ENCODE measurements at places on chromosomes 4 and X.

DNA sequence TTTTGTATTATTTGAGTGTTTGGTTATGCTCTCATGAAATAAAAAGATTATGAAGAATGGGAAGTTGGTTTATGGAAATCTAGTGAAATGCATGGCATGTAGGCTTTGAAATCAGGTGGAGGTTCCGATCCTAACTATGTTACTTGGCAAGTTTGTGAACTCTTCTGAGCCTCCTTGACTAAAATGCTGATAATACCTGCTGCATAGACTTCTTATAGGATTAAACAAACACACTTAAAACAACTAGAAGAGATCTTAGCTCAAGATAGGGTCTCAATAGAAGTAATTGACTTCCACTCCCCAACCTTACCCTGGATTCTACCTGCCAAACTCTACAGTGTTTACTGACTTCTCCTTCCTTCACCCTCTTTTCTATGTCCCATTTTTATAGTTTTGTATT is 22.2 kb upstream of the TLR2 start:
- no peak for DNase-seq

DNA sequence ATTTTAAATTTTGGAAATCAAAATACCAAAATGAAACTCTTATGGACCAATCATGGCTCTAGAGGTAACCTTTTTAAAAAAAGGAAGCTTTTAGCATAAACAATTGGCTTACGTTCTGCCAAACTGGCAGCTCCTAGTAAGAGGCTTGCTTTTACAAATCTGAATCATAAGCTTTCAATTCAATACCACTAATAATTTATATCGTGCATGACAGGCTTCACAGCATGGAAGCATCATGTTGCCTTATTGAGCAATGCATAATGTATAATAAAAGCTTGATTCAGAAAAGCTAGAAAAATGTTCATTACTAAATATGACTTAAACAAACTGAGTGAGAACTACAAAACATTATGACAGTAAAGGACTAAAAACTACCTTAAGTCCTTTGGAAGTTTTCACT is 280.9 kb downstream of the IQCM start:
- no peak for DNase-seq

GRCh38 chrX:136209016-136209738 is 42.0 kb downstream of the MAP7D3 start:
- DNase-seq: peak; percentile 10

DNA sequence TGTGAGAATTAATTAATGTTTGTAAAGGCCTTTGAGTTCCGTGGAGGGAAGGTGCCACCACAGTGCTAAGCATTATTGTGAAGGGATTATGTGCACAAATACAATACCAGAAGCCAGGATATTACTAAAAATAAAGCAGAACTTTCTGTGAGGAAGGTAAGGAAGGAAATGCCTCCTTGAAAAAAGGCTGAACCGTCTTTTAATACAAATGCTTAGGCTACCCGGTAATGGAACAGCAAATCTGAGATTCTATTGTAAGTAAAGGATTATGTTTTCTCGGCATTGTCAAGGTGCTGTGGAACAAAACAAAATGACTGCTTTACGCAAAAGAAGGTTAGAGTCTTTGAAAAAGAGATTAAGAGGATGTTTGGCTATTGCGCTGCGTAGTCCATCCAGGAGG is 57.9 kb upstream of the SPRY1 start:
- DNase-seq: no peak

- no peak for DNase-seq
These were observed 201.9 kb upstream of the AGTR2 start for GRCh38 chrX:115968436-115969252.
